ENCODE measurements at places on chromosomes 7 and 10. TPM values are rescaled to one million over a fixed set of nuclear protein-coding genes. Genes with fewer than 3 reads are reported as not detected.

Gene C10orf62
- polyA plus RNA-seq, result not detected

Gene HNRNPA2B1
- polyA plus RNA-seq, result 572 TPM

Gene GCK
- 0.25 TPM for polyA plus RNA-seq

Gene FAM25C
- not detected for polyA plus RNA-seq

Gene FXYD4
- polyA plus RNA-seq, result 0.65 TPM

Gene HMX2
- not detected for polyA plus RNA-seq

Gene WDR37
- 10.9 TPM for polyA plus RNA-seq

Gene SCD
- 144 TPM for polyA plus RNA-seq

Gene SFMBT2
- 3.4 TPM for polyA plus RNA-seq

Gene SFTPA2
- 22,611 TPM for polyA plus RNA-seq

Measured in lung (tissue), 17 donors.